ENCODE measurements at places on chromosomes 5 and 9. TPM values are rescaled to one million over a fixed set of nuclear protein-coding genes. Genes with fewer than 3 reads are reported as not detected.

The SLC1A3 gene
- 62.0 TPM for total RNA-seq

The GFRA3 gene
- not detected for total RNA-seq

The ADGRD2 gene
- not detected for total RNA-seq

The KCNV2 gene
- total RNA-seq, result not detected

The PDLIM7 gene
- total RNA-seq, result 274 TPM

The COL23A1 gene
- not detected for total RNA-seq

The CDKN2B-AS1 gene
- 2.6 TPM for total RNA-seq

The TAF11L5 gene
- total RNA-seq, result not detected

The TMEM174 gene
- not detected for total RNA-seq

The ANKRA2 gene
- total RNA-seq, result 10.2 TPM

The TNFSF15 gene
- not detected for total RNA-seq

- H3K27ac ChIP-seq, result no peak overlapping the region
- H3K36me3 ChIP-seq, result no peaks in the 10 kb centered on the region
- DNase-seq, result no peak
- H3K27me3 ChIP-seq, result no peaks in the 10 kb centered on the region
- peaks cover 11% of the 10 kb centered on the region for H3K4me1 ChIP-seq
Measured at GRCh38 chr9:117771136-117771535, 66.9 kb downstream of the TLR4 start.

DNA sequence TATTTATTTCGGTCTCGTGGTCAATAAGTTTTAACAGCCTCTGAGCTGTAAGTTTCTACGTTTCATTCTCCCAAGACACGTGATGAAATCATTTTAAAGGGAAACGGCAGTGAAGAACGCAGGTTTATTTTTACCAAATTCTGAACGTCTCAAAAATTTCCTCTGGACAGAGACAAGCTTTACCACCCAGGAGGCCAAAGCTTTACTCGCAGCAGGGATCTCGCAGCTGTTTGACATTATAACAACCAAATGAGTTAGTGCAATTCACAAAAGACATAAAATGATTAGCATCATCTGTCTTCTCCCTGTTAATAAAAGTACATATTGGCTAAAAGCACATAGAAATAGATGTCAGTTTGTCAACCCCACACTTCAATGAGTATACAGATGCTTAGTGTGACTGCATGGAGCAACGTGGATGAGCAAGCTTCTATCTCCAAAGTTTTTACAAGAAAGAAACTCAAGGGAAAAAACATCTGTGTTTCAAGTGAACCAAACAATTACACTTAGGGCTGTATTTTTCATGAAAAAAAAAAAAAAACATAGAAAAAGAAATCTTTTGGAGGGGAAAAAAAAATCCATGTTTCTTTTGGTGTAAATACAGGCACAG lies 2.5 kb downstream of the SEMA5A start:
- peak overlapping the region; percentile 29 for H3K27ac ChIP-seq

DNA sequence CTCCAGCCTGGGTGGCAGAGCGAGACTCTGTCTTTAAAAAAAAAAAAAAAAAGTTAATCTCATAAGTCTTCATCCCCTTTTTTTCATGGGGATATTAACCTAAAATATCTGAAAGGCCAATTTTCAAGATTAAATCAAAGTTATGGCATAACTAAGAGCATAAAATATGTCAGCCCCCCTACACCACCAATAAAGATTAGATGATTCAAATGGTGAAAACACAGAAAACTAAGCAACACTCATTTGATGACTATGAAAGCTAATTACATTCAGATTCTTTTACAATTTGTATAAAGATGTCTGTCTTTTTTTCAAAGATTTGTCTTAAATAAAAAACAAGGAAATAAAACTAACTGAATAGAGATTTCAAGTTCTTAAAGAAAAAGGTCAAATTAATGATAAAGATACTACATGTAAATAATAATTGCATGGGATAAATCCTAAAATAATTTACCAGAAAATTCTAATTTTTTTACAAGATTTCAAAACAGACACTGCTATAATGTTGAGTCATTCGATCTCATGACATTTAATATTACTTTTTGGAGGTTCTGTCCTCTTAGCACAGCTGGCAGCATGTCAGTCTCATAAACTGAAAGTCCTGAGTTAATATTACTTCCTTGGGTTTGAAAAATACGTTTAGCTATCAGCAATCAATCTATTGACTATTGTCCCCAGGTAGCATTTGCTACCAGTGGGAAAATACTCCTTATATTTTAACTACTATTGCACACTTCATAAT lies 112.9 kb downstream of the KIAA0825 start:
- no peak overlapping the region for H3K4me3 ChIP-seq
- no peaks in the 10 kb centered on the region for H3K36me3 ChIP-seq

DNA sequence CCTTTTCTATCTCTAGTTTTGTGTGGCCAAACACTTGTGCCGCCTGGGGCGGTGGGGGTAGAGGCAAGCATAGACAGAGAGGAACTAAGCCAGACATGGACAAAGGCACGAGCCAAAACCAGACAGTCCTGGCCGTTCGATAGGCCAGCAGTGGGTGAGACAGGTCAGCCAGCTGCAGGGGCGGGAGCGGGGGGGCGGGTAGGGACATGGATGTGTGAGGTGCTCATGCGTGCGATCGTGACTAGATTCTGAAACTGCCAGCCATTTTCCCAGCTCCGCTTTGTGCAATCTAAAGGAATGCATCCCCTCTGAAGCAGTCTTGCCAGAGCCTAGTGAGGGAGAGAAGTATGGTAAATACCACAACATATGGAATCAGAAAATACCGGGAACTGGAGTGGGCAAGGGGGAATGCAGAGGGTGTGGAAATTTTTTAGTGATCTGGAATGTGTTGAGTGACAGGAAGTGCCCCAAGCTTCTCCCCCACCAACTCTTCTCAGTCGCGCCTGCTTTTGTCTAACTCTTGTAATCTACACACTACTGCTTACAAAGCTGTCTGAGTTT lies 111.9 kb downstream of the NR6A1 start:
- H3K4me3 ChIP-seq, result peak overlapping the region; percentile 42
- peak overlapping the region; percentile 90 for H3K27ac ChIP-seq
- peaks cover 37% of the 10 kb centered on the region for H3K4me1 ChIP-seq

DNA sequence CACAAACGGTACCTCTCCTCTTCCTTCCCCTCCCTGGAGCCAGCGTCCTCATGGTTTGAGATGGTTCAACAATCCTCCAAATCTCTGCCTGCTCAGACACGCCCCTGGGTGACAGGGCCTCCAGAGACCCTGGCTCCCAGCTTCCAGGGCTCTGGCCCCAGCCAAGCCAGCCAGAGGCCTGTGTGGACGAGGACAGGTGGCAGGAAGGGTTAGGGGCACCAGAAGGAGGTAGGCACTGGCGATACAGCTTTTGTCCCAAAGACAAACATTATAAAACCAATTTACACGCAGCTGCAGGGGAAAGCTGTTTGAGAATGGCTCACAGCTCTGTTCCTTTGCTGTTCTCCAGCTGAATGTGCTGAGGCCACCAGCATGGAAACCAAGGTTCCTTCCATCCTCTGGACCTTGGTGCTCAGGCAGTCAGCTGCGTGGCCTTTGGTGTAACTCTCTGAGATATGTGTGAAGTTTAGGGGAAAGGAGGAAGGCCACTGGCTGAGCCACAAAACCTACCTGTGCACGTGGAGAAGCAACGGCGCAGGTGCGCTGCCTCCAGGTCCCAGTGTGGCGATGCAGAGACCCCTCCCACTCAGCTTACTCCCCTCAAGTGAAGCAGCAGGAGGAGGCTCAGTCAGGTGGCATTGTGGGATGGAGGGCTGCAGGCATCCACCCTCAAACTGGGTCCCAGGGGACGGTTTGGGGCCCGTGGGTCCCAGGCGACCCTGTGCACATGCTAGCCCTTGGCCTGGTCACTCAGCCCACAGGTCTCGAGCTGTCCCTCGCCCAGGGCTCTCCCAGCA lies 4.3 kb upstream of the QRFP start:
- H3K27me3 ChIP-seq, result peaks cover 45% of the 10 kb centered on the region
- no peaks in the 10 kb centered on the region for H3K4me1 ChIP-seq
- H3K36me3 ChIP-seq, result no peaks in the 10 kb centered on the region
- H3K4me3 ChIP-seq, result no peak overlapping the region

GRCh38 chr5:77843570-77844372 lies 67.6 kb upstream of the TBCA start:
- no peaks in the 10 kb centered on the region for H3K36me3 ChIP-seq
- H3K27ac ChIP-seq, result no peak overlapping the region
- no peak overlapping the region for H3K4me3 ChIP-seq
- no peaks in the 10 kb centered on the region for H3K27me3 ChIP-seq
- H3K4me1 ChIP-seq, result no peaks in the 10 kb centered on the region

GRCh38 chr5:38706376-38706775 lies 139.4 kb upstream of the OSMR start:
- H3K4me1 ChIP-seq, result no peaks in the 10 kb centered on the region
- no peaks in the 10 kb centered on the region for H3K36me3 ChIP-seq
- no peaks in the 10 kb centered on the region for H3K27me3 ChIP-seq
- H3K27ac ChIP-seq, result no peak overlapping the region

- no peak for DNase-seq
- no peaks in the 10 kb centered on the region for H3K27me3 ChIP-seq
- H3K4me3 ChIP-seq, result no peak overlapping the region
- H3K36me3 ChIP-seq, result no peaks in the 10 kb centered on the region
- H3K4me1 ChIP-seq, result peaks cover 37% of the 10 kb centered on the region
Measured at GRCh38 chr9:77843076-77843870, 188.3 kb downstream of the GNAQ start.

GRCh38 chr5:67300326-67300725 lies 103.7 kb upstream of the CD180 start:
- peaks cover 48% of the 10 kb centered on the region for H3K4me1 ChIP-seq
- H3K4me3 ChIP-seq, result no peak overlapping the region
- H3K27me3 ChIP-seq, result no peaks in the 10 kb centered on the region
- no peak overlapping the region for H3K27ac ChIP-seq
- H3K36me3 ChIP-seq, result no peaks in the 10 kb centered on the region

GRCh38 chr5:14591548-14591947 lies 10.0 kb downstream of the OTULINL start:
- no peak overlapping the region for H3K4me3 ChIP-seq
- H3K27ac ChIP-seq, result no peak overlapping the region
- 0 out of 2 replicates have a peak, but pooled peaks cover 2% of the 10 kb centered on the region for H3K27me3 ChIP-seq
- H3K4me1 ChIP-seq, result no peaks in the 10 kb centered on the region
- DNase-seq, result no peak

- H3K36me3 ChIP-seq, result no peaks in the 10 kb centered on the region
- H3K27ac ChIP-seq, result no peak within 1 kb of the TSS
- H3K27me3 ChIP-seq, result peaks cover 31% of the 10 kb centered on the region
- no peaks in the 10 kb centered on the region for H3K4me1 ChIP-seq
- H3K4me3 ChIP-seq, result 0 out of 2 replicates have a peak within 1 kb of the TSS, but pooled peaks have one; percentile 16
Measured at GRCh38 chr5:161546470-161547301, at the start of gene GABRB2. Gene GABRB2, minus strand, starts transcription at chr5:161546725. Its CDS starts 82 bp downstream, at chr5:161546643.

DNA sequence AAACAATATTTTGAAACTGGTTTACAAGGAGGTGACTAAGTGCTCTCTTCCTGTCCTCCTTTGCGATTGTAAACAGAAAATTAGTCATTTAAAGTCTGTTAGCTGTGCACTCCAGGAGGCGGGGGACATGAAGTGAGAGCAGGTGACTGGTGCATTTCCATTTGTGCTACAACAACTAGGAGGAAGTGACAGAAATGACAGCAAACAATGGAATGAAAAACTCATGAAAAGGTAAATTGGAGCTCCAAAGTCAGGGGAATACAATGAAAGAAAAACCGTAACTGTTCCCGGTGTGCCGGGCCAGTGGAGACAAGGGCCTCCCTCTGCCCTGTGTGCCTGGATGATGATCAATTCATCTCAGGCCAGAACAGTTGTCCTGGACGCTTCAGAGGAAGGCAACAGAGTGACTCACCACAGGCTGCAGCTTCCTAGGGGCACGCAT lies 439.9 kb downstream of the GADD45G start:
- peak; percentile 34 for DNase-seq
- no peak overlapping the region for H3K4me3 ChIP-seq
- H3K27me3 ChIP-seq, result no peaks in the 10 kb centered on the region
- no peaks in the 10 kb centered on the region for H3K36me3 ChIP-seq

GRCh38 chr5:45440466-45440865 lies 255.7 kb downstream of the HCN1 start:
- no peak for DNase-seq
- no peaks in the 10 kb centered on the region for H3K36me3 ChIP-seq
- no peak overlapping the region for H3K27ac ChIP-seq
- no peaks in the 10 kb centered on the region for H3K27me3 ChIP-seq
- no peaks in the 10 kb centered on the region for H3K4me1 ChIP-seq

DNA sequence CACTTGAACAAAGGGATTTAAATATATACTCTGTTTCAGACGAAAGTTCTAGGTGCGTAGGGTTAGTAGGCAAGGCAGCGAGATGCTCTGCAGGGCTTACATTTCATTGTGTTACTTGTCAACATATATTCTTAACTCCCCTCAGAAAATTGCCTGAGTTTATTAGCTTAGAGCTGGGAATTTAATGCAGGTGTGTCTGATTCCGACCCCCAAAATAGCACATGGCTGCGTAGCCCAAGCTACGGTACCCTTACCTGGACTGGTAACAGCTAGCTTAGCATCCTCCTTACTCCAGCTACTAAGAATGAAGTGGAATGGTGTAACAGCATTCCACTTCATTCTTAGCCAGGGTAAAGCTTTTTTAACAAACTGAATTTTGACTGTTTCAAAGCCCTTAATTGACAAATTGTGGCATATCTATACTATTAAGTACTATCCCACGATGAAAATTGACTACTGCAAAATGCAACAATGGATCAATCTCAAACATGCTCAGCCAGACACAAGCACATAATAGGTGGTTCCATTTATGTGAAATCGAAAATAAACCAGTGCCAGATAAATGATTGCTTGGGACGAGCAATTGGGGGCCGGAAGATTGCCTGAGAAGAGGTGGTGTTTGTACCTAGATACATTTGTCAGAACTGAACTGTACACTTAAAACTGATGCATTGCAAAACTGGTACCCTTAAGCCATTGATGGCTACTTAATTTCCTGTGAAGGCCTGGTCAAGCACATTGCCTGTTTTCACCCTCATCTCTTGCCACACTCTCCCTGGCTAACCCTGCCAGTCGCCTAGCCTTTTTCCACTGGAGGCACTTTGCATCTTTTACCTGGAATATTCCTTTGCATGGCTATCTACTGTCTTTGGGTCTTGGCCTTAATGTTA lies 3.0 kb upstream of the FGF18 start:
- H3K27ac ChIP-seq, result no peak overlapping the region
- DNase-seq, result no peak
- no peak overlapping the region for H3K4me3 ChIP-seq

- H3K27me3 ChIP-seq, result no peaks in the 10 kb centered on the region
- DNase-seq, result no peak
- H3K27ac ChIP-seq, result no peak overlapping the region
Measured at GRCh38 chr9:34143116-34143515, 16.6 kb upstream of the DCAF12 start.

GRCh38 chr5:37086466-37087173 lies 162.6 kb downstream of the CPLANE1 start:
- H3K4me1 ChIP-seq, result peaks cover 51% of the 10 kb centered on the region
- DNase-seq, result peak; percentile 64
- H3K36me3 ChIP-seq, result no peaks in the 10 kb centered on the region
- no peak overlapping the region for H3K4me3 ChIP-seq
- H3K27me3 ChIP-seq, result no peaks in the 10 kb centered on the region

- H3K27me3 ChIP-seq, result no peaks in the 10 kb centered on the region
- no peaks in the 10 kb centered on the region for H3K36me3 ChIP-seq
- DNase-seq, result no peak
- H3K27ac ChIP-seq, result no peak overlapping the region
Measured at GRCh38 chr9:17025281-17025680, 109.6 kb upstream of the CNTLN start.

GRCh38 chr9:91710158-91710557 lies 239.9 kb downstream of the ROR2 start:
- H3K27ac ChIP-seq, result no peak overlapping the region
- no peaks in the 10 kb centered on the region for H3K36me3 ChIP-seq
- no peak for DNase-seq
- no peaks in the 10 kb centered on the region for H3K27me3 ChIP-seq
- H3K4me3 ChIP-seq, result no peak overlapping the region
